GM10248 (cell line): ENCODE measurements at places on chromosomes 2 and 18.
A peak's percentile ranks its signal among the peaks of the same experiment; 100 is the strongest.

DNA sequence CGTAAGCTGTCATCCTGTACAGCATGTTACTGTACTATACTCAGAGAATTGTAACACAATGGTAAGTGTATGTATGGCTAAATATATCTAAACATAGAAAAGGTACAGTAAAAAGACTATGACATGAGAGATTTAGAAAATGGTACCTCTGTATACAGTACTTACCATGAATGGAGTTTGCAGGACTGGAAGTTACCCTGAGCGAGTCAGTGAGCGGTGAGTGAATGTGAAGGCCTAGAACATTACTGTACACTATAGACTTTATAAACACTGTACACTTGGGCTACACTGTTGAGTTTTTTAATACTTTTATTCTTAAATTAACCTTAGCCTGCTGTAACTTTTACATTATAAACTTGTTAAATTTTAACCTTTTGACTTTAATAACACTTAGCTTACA lies 1.5 kb downstream of the DDX18 start:
- DNase-seq, result no peak

DNA sequence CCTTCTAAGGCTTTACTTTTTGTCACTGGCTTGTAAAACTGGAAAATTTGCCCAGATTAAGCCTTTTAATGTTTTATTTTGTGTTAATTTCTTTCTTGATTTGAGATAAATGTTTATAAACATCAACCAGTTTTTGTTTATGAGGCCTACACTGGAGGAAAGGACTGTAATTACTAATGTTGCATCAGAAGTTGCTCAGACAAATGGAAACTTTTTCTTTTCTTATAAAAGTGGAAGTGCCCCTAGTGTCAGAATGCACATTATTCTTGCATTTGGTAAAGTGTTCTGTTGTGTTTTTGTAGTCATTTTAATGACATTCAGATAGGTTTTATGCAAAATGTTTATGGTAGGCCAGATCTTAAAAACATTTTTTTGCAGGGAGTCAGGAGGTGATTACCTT lies 25.3 kb downstream of the LCLAT1 start:
- no peak for DNase-seq

DNA sequence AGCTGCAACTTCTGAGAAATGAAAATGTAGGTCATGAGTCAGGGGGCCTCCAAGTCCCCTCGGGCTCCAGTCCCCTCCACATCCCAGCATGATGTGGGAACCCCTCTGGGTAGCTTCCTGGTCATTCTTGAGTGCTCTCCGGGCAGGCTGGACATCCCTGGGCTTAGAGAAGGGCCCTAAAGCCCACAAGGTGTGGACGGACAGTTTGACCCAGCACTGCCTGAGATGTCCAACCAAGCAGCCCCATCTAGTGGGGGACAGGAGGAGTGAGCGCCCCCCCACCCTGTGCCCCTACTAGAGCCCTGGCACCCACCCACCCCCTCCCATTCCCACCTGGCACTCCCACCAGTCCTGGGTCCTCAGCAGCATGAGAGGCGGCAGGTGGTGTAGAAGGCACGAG lies 46.0 kb downstream of the CYP27C1 start:
- DNase-seq, result peak; percentile 42

- no peak for DNase-seq
These were observed 13.6 kb upstream of the C2orf42 start for GRCh38 chr2:70204452-70204851.

GRCh38 chr2:179098080-179098689 lies 48.2 kb upstream of the CCDC141 start:
- no peak for DNase-seq

- DNase-seq, result peak; percentile 60
These were observed 154.8 kb downstream of the ZEB2 start for GRCh38 chr2:144364944-144365738.

- DNase-seq, result no peak
These were observed 57.5 kb downstream of the MYL12B start for GRCh38 chr18:3319399-3319798.

DNA sequence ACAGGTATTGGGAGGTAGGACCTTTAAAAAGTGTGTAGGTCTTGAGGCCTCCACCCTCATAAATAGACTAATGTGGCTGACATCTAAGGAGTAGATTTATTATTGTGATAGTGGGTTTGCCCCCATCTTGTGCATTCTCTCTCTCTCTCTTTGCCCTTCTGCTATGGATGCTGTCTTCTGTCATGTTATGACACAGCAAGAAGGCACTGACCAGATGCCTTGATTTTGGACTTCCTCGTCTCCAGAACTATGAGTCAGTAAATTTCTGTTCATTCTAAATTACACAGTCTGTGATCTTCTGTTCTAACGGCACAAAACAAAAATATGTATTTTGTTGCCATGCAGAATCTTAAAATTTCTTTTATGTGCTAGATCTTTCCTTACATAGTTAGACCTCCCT lies 66.9 kb downstream of the ATAD2B start:
- DNase-seq, result no peak

GRCh38 chr2:195711478-195711877 lies 54.5 kb downstream of the SLC39A10 start:
- no peak for DNase-seq

GRCh38 chr2:143162123-143162837 lies 33.1 kb downstream of the ARHGAP15 start:
- no peak for DNase-seq

DNA sequence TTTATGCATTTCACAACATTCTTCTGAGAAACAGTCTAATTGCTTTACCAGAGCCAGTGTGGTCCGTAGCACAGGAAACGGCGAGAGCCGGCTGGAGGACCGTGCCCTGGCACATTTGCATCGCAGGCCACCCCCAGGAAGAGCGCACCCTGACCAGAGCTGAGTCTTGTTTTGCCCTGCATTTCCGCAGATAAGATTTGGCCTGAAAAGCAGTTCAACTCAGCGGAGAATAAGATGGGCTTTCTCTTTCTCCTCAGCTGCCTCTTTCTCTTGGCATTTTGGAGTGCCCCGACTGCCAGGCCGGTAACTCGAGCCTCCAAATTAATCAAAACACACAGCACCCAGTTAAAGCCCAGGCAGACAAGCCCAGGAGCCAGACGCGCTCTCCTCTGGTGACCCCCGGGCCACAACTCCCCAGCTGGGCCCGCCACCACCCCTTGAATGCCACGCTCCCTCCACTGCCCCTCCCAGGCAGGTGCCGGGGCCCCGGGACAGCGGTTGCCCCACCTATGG lies 464 bp downstream of the COL4A4 start:
- DNase-seq, result peak; percentile 21

- DNase-seq, result no peak
These were observed 590.3 kb upstream of the CDH2 start for GRCh38 chr18:28767201-28767600.

- DNase-seq, result no peak
These were observed 13.8 kb upstream of the MGAT5 start for GRCh38 chr2:134240061-134240460.

DNA sequence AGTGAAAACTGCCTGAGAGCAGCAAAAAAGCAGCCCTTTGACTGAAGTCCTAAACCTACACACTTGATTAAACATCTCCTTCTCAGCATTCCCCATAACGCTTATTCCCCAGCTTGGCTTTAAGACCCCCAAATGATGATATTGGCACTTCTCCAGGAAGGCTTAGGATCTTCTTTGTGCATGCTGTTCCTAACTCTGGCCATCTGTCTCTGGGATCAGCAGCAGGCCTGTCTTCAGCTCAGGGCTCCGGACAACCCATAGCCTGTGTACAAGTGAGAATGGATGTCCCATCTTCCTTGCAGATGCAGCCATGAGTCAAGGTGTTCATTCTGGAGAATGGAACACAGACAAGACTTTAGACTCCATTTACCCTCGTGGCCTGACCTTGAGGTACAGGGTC lies 81.6 kb upstream of the TMEM17 start:
- no peak for DNase-seq

DNA sequence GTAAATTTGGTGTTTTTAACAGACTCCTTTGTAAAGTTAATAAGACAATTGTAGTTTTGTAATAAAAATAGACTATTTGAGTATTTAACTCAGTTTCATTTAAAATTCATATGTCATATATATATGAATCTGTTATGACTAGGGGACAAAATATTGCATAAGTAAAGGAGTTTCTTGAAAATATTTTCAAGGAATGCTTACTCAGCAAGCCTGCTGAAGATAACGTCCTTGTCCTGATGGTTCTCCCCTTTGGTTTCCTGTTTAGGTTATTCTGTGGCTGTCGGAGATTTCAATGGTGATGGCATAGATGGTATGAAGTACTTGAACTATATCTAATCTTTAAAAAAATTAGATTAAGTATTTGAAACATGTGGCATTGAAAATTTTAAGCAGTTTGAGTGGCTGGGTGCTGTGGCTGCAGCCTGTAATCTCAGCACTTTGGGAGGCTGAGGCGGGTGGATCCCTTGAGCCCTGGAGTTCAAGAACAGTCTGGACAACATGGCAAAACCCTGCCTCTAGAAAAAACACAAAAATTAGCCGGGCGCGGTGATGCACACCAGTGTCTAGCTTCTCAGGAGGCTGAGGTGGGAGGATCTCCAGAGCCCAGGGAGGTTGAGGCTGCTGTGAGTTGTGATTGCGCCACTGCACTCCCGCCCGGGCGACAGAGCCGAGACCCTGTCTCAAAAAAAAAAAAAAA lies 47.1 kb downstream of the ITGAV start:
- no peak for DNase-seq

DNA sequence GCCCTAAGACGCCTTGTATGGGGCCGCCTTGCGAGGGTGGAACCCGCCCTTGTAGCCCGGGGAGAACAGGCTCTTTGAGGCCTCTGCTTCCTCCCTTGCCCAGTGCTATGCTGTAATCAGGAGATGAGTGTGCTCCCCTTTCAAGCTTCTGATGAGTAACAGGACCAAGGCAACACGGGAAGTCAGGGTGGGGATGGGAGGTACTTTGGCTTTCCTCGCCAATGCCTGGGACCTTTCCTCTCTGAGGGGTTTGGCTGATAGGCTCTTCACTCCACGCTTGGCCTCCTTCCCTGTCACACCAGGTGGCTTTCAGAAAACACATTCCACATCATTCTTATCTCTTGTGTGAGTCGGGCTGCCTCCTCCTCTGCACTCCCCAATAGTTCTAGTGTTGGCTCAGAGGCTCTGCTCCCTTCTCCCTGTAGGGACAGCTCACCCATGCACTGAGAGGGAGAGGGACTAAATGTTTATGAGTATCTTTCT lies 223.7 kb upstream of the TRIB2 start:
- DNase-seq, result no peak

GRCh38 chr2:230711224-230711623 lies 1.4 kb upstream of the CAB39 start:
- DNase-seq, result no peak

- no peak for DNase-seq
These were observed 20.4 kb downstream of the MBP start for GRCh38 chr18:77111951-77112746.
